ENCODE measurements at places on chromosomes 2 and 18. TPM values are rescaled to one million over a fixed set of nuclear protein-coding genes. Genes with fewer than 3 reads are reported as not detected.

The MARCHF4 gene
- total RNA-seq: 62.0 TPM

The DUSP19 gene
- total RNA-seq: 0.41 TPM

The ALKAL2 gene
- not detected for total RNA-seq

The EFHD1 gene
- total RNA-seq: 1.9 TPM

The KIF5C gene
- total RNA-seq: 0.42 TPM

The FKBP1B gene
- 9.3 TPM for total RNA-seq

The OR6B2 gene
- total RNA-seq: not detected
